ENCODE measurements at places on chromosomes 4 and X.

DNA sequence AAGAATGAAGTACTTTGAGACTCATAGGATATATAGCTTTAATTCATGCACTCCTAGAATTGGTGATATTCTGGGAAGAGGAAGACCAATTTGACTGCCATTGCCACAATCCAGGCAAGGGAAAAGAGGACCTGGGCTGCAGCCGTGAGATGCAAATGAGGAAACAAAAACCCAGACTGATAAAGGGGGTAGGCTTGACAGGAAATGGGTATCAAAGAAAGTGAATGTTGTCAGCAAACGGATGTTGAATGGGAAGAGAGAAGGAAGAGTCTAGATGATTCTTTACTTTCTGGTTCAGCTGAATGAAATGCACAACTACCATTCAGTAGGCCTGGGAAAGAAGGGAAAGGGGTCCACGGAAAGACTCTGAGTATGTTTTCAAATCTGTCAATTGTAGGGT, 17.1 kb upstream of the ARHGEF6 start:
- H3K36me3 ChIP-seq = no peaks in the 10 kb centered on the region
- H3K27ac ChIP-seq = no peak overlapping the region
- H3K4me1 ChIP-seq = no peaks in the 10 kb centered on the region
- no peak for DNase-seq
- H3K4me3 ChIP-seq = no peak overlapping the region

DNA sequence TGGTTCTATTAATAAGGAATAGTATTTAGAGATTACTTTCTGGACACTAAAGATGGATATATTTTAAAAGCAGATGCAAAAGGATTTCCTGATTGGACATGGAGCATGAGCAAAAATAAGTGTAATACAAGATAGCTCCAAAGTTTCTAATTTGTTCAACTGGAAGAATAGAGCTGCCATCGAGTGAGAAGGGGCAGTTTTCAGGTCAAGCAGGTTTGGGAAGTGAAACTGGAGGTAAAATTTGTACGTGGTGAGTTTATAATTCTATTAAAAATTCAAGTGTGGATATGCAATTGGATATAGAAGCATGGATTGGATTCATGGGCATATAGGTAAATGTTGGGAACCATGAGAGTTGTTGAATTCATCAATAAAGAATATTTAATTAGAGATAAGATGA, 31.8 kb downstream of the PRDM8 start:
- H3K27me3 ChIP-seq = no peaks in the 10 kb centered on the region
- H3K36me3 ChIP-seq = no peaks in the 10 kb centered on the region
- H3K4me3 ChIP-seq = no peak overlapping the region

- H3K4me3 ChIP-seq = no peak overlapping the region
- DNase-seq = no peak
- H3K4me1 ChIP-seq = peaks cover 14% of the 10 kb centered on the region
- no peak overlapping the region for H3K27ac ChIP-seq
- H3K36me3 ChIP-seq = no peaks in the 10 kb centered on the region
Observed at GRCh38 chr4:38870098-38870808, 2.6 kb downstream of the FAM114A1 start.

DNA sequence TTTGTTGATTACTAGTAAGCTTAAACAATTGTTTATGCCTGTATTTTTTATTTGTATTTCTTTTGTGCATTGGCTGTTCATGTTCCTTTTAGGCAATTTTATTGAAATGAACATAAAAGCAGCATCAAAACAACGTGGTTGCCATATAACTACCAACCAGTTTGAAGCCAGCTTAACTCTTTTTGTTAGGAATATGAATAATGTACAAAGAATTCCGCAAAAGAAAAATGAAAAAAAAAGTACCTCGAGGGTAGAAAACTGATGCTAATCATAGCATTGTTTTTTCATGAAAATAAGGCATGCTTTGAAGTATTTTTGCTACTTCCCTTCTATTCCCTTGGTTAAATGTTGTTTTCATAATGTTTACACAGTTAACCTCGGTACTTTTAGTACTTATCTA, 1024.0 kb upstream of the SLIT2 start:
- H3K27me3 ChIP-seq = no peaks in the 10 kb centered on the region
- H3K4me3 ChIP-seq = no peak overlapping the region
- no peak for DNase-seq
- no peaks in the 10 kb centered on the region for H3K4me1 ChIP-seq

DNA sequence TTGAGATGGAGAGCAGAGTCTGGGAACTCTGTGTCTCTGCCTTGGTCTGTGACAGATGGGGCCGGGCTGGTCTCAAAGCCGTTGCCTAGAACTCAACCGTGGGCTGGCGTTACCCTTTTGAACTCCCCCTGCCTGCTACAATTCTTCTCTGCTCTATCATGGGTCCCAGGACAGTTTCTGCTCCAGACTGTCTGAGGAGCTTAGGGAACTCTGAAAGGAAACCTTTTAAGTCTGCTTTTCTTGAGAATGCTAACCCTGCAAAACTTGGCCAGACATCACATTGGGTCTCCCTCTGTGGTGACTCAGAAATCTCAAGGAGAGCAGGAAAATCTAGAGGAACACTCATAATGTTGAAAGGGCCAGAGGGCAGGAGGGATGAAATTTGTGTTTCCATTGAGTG, 240.6 kb downstream of the CBR4 start:
- H3K27ac ChIP-seq = no peak overlapping the region
- no peaks in the 10 kb centered on the region for H3K36me3 ChIP-seq
- no peak overlapping the region for H3K4me3 ChIP-seq
- H3K4me1 ChIP-seq = peaks cover 36% of the 10 kb centered on the region

Measured in thyroid gland (tissue), 4 donors.